ENCODE measurements at places on chromosomes 12 and 14.

- no peak for DNase-seq
Measured at GRCh38 chr14:76814726-76815645, 2.3 kb upstream of the ANGEL1 start.

GRCh38 chr12:34595749-34596733, 573.7 kb downstream of the ALG10 start:
- DNase-seq = no peak

GRCh38 chr12:121424624-121424975, 24.7 kb downstream of the RNF34 start:
- DNase-seq = no peak

DNA sequence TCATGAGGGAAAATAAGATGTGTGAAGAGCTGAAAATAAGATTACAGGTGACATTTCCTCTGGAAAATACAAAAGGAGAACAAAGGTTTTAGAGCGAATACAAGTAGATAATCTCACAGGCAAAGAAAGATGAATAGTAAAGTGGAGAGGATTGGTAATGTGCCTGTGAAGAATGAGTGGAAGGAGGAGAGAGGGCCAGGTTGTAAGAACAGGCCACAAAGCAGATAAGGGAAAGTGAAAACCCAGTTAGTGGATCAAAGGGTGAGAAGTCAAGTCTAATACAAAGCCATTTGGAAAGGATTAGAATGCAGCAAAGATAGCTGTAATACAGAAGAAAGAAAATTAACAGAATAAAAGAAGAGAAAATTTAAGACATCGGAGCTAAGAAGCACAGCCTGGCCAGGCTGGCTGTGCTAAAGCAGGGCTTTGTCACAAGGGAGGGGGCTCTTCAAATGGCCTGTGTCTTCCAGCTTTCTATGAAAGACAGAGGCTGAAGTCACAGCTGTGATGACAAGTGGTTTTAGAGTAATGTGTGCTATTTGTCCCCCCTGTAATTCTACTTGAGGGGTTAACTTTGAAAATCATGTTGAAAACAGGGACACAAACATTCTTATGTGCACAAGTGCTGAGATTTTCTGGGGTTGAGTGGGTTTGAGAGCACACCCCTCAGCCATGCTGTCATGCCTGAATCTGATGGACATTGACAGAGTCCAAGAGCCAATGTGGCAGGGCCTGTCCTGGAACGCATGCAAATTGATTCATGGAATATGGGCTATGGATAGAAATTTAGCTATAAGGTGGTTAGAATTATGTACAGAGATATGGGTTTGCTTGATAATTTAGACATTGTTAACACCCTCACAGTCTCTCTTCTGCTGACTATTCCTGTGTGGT, 344.5 kb upstream of the NAV3 start:
- no peak for DNase-seq

- peak; percentile 31 for DNase-seq
Measured at GRCh38 chr12:14629832-14630710, 62.4 kb upstream of the PLBD1 start.

DNA sequence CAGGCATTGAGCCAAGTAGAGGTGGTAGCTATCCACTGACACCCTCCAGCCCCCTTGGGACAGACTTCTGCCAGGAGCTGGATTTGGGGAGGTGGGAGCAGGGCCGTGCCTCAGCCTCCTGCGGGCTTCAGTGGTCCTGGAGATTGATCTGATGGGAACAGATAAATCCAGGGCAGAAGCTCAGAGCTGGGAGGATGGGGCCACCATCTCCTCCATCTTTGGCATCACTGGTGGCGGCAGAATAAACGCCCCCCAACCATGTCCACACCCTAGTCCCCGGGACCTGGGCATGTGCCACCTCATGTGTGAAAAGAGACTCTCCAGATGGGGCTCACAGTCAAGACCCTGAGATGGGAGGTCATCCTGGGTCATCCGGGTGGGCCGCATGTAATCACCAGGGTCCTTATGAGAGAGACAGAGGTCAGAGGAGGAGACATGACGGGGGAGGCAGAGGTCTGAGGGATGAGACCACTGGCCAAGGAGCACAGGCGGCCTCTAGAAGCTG, 209.6 kb upstream of the RTL1 start:
- no peak for DNase-seq

DNA sequence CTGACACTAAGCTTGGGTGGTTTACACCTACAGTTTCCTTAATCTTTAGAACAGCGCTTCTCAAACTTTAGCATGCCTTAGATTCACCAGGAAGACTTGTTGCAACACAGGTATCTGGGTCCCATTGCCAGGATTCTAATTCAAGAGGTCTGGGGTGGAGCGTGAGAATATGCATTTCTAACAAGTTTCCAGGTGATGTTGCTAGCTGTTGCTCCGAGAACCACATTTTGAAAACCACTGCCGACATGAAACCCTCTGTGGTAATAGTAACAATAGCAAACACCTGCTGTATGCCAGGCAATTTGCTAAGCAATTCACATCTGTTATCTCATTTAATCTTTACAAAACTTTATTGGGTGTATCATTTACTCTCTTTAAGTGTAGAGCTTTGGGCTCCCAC, 58.6 kb downstream of the TRHDE start:
- DNase-seq = no peak

GRCh38 chr12:123506059-123506842, 27.3 kb downstream of the RILPL1 start:
- no peak for DNase-seq

DNA sequence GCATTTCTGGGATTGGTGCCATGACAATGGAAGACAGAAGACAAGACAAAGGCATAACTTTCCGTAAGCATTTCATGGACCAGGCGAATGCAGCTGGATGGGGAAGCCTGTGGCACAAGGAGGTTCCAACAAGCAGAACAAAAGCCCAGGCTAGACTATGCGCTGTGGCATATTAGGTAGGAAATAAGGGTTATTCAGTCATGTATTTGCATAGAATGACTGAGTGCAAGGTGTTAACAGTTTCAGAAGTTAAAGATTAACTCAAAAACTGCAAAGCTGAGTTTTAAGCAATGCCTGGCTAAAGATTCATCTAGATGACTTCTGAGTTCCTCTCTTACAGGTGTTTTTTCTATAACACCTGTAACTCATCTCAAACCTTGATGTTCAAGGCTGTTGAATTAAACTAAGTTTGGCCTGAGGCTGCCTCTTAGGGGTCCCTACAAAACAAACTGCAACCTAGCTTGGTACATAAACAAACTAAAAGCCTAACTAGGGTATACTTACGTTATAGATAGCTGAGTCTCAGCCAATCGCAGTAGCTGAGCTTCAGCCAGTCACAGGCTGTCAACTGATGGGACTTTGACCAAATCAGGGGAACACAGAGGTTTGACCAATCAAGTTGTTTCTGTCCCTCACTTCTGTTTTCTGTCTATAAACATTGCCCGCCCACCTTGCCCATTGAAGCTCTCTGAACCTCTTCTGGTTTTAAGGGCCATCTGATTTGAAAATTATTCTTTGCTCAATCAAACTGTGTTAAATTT, 52.2 kb upstream of the PLBD1 start:
- DNase-seq = no peak

- no peak for DNase-seq
Measured at GRCh38 chr12:15522574-15523187, 200.4 kb downstream of the PTPRO start.

DNA sequence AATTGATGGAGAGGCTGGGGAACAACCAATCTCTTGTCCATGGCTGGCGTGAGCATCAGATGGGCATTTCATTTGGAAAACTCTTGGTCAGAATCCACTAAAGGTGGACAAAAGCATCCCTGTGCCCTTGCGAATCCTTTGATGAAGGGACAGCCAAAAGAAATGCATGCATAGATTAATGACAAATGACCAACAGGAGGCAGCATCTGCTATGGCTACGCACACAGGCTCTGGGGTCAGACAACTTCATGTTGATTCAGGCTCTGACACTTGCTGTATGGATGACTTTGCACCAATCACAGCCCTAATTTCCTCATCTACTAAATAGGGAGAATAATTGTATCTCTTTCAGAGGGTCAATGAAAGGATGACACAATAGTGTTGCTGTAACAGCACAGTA, 117.5 kb downstream of the ASCL4 start:
- DNase-seq = no peak

DNA sequence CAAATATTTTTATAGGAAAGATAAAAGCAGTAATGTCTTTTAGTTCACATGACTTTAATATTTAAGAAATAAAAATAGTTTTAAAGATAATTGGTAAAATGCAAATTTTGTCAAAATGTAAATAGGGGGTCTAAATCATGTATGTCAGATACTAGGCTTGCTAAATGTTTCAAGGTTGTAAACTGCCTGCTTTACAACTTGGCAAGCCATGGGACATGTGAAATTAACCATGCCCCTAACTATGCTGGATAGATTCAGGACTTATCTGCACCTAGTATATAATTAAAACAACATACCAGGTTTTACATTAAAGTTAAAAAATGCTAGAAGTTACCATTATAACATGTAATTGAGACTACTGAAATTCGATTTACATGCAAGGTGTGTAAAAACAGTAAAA, 537.3 kb upstream of the MIS18BP1 start:
- DNase-seq = no peak
